IMR-90 (cell line): ENCODE measurements at places on chromosomes 2 and 18.
A peak's percentile ranks its signal among the peaks of the same experiment; 100 is the strongest.

- DNase-seq = peak; percentile 76
Observed at GRCh38 chr2:173963817-173964564, 1.2 kb downstream of the SP3 start.

GRCh38 chr2:106183101-106183696 lies 10.9 kb downstream of the UXS1 start:
- DNase-seq = peak; percentile 15

DNA sequence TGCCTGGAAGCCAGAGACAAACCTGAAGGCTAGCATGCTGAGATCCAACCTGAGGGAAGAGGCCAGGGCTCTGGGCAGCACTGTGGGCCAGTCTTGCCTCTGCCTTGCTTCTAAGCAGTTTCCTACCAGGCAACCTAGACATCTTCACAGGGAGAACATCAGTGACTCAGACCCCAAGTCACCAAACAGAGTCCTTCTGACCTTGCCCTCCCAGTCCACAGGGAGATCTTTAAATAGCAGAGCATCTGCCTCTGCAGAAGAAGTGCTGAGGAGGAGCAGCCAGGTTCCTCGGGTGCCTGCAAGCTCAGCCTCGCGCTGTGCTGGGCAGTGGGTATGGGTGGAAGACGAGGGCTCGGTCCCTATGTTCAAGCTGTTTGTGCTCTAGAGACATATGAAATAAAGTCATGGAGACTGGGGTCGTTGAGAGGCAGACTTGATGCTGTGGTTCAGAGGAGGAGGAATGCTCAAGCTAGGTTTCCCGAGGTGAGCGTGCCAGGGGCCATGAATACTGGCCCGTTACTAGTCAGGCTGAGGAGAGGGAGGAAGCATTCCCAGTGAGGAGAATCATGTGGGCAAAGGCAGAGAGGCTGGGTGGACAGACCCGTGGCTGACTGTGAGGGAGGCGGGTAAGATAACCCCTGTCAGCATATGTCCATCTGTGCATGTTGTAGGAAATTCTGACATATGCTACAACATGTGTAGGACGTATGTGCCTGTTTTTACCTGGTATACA lies 66.5 kb downstream of the BOLA3 start:
- DNase-seq = peak; percentile 37

DNA sequence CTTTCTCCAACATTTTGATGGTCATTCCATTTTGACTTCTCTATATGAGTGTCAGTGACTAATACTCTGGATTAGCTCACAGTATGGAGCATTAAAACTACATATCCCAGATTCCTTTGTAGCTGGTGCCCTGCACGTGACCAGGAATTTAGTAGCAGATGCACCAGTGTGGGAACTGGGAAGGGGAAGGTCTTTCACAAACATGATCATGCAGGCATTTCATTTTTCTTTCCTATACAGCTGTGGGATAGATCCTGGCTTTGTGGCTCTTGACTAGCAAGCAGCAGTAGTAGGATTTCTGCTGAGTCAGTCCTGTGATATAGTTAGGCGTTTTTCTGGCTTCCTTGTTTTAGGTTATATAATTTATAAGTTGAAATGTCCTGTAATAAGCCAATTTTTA lies 971.0 kb upstream of the CDH2 start:
- DNase-seq = peak; percentile 85

DNA sequence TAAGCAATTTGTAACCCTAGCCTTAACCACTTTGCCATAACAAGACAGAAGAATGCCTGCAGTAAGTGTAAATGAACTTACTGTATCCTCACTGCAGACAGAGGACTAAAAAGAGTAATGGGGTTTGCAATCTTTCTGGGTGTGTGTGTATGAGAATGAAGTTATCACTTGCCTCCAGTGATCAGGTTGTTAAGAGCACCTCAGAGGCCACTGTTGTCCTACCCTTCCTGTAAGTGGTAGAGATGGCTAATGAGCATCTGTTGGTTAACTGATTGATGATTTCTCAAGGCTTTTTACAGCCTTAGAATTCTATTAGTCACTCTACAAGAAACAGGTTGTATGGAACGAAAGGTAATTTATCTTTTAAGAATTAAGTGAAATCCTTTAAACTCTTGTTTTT lies 27.6 kb upstream of the GTF2A1L start:
- DNase-seq = no peak

GRCh38 chr2:145065342-145065741 lies 545.4 kb upstream of the ZEB2 start:
- DNase-seq = peak; percentile 27

DNA sequence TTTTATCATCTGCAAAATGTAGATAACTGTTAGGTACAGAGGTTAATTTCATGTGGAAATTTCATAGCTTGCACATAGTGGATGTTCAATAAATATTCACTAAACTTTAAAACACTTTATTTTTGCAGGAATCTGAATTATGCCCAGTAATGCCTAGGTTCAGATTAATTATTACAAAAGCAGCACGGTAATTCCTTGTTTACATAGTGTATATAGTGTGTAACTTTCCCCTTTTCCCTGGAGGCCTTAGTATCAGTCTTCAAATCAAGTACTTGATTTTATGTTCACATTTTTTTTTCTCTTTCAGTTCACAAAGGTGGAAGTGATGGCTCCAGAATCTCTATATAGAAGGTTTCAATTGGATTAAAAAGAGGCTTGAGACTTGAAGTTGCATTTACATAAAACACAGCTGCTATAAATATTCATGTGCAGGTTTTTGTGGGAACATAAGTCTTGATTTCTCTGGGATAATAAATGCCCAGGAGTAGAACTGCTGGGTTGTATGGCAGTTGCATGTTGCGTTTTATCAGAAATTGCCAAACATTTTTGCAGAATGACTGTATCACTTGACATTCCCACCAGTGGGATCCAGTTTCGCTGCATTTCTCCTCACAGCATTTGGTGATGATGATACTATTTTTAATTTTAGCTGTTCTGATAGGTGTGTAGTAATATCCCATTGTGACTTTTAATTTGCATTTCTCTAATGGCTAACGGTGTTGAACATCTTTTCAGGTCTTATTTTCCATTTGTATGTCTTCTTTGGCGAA lies 27.6 kb upstream of the LGALSL start:
- DNase-seq = peak; percentile 16

- no peak for DNase-seq
Observed at GRCh38 chr2:60954139-60954538, 63.4 kb upstream of the PEX13 start.

GRCh38 chr2:37232131-37232933 lies 874 bp downstream of the NDUFAF7 start:
- peak; percentile 27 for DNase-seq

- DNase-seq = peak; percentile 97
Observed at GRCh38 chr2:88627856-88628570, 749 bp upstream of the EIF2AK3 start.

GRCh38 chr2:204670124-204670523 lies 124.8 kb downstream of the PARD3B start:
- DNase-seq = peak; percentile 12

DNA sequence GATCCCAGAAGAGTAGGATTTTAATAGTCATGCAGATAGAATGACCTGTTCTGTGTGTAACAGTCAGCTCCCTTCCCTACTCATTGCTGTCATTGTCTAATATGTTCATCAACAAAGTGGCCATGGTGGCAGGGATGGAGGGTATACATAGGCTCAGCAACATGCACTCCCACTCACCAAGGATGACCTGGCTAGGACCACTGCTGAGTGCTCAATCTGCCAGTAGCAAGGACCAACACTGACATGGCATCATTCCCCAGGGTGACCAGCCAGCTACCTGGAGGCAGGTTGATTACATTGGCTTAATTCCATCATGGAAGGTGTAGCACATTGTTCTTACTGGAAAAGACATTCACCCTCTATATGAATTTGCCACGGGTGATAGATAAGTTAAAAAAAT lies 401.7 kb upstream of the CELF4 start:
- DNase-seq = no peak

DNA sequence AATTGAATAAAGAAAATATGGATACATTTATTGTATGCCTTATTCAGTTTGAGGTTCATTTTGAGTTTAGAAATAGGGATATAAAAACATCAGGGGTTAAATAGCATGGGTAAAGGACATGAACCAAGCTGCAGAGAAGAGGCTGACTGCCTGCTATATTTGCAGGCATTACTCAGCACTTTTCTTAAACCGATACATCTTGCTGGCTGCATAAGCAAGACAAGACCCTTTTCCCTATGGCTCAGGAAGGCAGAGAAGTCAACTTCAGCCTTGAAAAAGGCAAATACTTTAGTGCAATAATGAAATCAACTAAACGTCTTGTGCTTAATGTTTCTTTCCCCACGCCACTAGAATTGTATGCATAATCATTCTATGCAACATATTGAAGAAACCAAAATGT lies 36.4 kb downstream of the SCN1A start:
- DNase-seq = peak; percentile 32

DNA sequence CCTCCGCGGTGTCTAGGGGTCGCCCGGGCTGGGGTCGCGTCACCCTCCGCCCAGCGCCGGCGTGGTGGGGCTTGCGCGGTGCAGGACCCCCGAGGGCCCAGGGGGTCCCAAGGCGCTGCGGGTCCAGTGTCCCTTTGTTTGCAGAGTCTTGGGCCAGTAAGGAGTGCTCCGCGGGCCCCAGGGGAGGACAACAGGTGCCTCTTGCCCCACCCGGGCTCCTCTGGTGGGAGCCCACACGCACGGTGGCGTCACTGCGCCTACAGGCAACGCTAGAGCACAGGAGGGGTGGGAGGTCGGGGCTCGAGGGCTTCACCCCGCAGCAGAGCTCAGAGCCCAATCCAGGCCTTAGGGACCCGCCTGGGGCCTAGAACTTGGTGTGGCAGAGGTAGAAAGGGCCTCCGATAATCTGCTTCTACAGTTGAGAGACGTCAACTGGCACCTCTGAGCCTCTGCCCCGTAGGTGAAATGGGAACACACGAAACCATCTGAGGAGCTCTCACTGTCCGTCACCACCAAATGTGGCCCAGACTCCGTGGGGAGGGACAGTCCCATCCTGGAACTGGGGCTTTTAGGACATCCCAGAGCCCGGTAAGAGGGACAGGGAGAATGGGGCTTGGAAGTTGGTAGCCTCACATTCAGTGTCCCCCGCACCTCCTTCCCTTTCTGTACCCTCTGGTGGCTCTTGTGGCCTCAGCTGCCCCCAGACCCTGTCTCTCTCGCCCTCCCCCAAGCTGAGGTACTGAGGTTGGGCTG lies 1.4 kb downstream of the ARID5A start:
- DNase-seq = no peak

GRCh38 chr18:30440351-30440750 lies 602.2 kb downstream of the DSC3 start:
- DNase-seq = no peak

DNA sequence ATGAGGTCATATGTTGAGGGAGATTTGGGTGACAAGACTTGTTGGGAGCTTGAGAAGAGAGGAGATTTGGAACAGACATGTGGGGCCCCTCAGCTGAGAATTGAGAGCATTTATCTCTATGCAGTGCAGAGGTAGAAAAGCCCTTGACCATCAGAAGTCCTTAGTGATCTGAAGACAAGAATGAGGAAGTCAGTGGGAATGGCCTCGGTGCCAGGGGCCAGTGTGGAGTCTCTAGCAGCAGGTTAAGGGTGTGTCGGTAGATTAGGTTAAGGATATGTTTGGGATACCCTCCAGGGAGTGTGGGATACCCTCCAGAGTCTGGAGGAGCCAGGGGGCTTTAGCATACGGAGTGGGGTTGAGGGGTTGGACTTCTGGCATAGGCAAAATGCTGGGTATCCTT lies 41.6 kb downstream of the FBXO48 start:
- no peak for DNase-seq

- DNase-seq = no peak
Observed at GRCh38 chr18:3867236-3867635, 417.3 kb downstream of the TGIF1 start.

GRCh38 chr2:147760984-147761383 lies 83.8 kb upstream of the ACVR2A start:
- peak; percentile 4 for DNase-seq

DNA sequence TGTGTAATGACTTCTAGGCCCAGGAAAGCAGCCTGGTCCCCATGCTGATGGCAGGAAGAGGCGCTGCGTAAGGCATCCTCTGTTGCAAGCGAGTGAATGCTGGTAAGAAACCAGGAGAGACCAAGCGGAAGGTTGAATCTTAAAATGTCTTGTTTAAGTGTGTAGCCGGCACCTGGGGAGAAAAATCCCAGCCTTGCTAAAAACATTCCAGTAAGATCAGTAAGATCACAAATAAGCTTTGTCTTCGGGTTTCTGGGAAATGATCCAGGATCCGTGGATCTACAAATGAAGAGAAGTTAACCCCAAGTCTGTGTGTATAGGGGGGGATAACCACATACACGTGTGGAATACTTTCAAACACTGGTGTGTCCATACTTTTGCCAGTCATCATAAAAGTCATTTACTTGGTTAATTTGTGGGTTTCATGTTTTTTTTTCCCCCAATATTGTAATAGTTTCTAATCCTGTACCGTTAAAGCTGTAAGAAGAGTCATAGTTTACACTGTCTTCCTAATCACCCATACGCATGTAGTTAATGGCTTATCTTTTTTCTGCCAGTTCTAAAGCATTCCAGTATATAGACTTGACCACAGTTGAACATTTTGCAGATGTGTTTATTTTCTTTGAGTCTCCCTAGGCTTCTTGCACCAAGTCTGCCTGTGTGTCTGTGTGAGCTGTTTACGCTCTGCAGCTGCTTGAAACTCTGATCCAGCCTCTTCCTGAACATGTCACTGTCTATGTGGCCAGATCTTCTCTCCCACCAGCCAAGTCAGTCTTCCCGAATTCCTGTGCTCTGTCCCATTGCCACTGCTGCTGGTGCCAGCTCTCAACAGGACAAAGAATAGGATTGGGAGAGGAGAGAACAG lies 135.9 kb upstream of the ARL4C start:
- DNase-seq = peak; percentile 100

DNA sequence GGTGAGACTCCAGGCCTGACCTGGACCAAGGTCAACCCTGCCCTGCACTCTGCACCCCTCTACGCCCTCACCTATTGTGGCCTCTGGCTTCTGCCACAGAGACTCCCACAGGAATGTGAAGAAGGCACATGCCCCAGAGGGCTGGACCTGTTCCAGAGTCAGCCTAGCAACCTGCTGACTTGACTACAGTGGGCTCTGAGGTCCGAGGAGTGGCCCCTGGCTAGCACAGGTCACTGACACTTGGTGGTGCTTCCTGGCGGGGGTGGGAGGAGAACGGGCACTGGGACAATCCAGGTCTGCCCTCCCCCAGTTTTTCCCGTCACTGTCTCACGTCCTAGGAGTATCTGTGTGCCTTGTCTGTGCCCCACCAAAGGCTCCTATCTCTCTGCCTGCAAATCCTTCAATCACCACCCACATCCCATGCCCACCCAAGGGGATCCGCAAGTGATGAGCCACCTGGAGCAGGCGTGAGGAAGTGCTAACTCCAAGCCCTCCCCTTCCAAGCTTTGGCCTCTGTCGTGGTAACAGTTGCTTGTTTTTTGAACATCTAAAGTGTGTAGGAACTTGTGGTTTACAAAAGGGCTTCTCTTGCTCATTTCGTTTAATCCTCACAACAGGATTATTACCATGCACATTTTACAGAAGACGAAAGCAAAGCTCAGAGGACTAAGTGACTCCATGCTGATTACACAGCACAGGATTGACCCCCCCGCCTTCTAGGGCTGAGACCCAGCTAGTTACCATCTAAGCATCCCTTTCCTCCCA lies 86.2 kb downstream of the MCFD2 start:
- DNase-seq = no peak

- no peak for DNase-seq
Observed at GRCh38 chr2:35246702-35247101, 1108.9 kb upstream of the CRIM1 start.
